ENCODE measurements at places on chromosomes 2 and 18.

DNA sequence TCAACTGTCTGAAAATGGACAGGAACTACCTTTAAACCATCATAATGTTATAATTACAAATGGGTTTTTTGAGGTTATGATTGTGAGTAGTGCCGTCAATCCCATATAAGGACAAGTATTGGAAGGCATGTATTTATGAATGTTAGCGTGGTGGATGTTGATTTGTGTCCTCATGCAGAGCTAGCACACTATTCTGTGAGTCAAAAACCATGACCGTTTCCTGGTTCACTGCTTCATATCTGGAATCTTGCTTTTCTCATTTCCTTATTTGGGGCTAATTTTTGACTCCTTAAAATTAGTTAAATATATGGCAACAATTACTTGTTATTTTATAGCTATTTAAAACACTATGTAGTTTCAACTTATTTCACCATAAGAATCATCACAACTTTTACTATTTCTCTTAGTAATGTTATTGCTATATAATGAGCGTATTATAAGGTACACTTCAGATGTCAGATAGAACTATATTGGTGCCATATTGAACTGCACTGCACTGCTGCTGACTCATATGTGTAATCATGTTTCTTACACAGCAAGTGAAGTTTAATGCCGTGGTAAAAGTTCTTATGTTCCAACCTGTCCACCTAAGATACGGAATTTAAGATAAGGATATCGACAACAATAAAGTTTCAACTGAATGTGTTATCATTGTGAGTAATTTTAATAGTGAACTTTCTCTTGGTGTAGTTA, 192.8 kb downstream of the PTGR3 start:
- no peak for DNase-seq

GRCh38 chr2:6341588-6342129, 524.0 kb downstream of the CMPK2 start:
- DNase-seq, result no peak

DNA sequence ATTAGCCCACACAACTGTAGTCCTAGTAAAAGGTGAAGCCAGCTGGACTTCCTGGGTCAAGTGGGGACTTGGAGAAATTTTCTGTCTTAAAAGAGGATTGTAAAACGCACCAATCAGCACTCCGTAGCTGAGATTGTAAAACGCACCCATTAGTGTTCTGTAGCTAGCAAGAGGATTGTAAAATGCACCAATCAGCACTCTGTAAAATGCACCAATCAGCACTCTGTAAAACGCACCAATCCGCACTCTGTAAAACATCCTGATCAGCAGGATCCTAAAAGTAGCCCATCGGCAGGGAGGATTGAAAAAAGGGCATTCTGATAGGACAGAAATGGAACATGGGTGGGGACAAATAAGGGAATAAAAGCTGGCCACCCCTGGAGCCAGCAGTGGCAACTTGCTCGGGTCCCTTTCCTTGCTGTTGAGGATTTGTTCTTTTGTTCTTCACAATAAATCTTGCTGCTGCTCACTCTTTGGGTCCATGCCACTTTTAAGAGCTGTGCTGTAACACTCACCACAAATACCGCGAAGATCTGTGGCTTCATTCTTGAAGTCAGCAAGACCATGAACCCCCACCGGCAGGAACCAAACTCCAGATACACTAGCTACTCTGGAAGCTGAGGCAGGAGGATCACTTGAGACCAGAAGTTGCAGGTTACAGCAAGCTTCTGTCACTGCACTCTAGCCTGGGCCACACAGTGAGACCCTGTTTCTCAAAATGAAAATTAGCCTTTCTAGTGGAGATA, 102.6 kb downstream of the HS6ST1 start:
- DNase-seq, result no peak

- DNase-seq, result no peak
Measured at GRCh38 chr18:41617647-41618046, 337.4 kb upstream of the PIK3C3 start.

- DNase-seq, result no peak
Measured at GRCh38 chr18:54191352-54191751, 33.1 kb downstream of the MBD2 start.

DNA sequence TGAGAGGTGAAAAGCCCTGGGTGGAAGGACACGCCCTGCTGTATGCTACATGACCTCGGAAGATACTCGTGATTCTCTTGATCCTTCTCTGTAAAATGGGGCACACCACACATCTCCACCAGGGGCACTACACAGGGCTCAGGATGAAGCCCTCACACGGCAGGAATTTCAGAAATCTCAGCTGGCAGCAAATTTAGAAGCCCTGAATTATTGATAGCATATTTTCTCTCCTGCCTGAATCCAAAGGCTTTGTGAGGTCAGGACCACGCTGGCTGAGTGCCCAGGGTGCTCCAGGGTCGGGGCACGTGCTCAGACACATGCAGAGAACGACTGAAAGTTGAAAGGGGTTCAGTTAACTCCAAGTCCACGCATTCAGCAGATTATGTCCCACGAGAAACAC, 42.1 kb upstream of the GALR1 start:
- no peak for DNase-seq

- DNase-seq, result no peak
Measured at GRCh38 chr2:142983174-142983573, 105.7 kb downstream of the KYNU start.

DNA sequence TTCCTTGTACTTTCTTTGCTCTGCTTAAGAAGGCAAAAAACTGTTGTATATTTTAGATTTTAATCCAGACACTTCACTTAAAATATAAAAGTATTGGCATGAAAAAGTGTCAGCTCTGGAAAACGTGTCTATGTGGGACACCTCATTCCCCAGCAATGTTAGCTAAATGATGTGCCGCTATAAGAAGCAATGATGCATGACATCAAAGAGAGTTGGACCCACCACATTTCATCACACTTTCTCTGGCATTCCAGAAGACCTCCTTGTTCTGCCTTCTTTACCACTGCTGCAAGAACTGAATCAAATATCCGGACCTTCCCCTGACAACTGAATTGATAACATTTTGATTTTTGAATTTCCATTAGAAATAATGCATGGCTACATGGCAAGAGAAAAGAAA, 242.4 kb upstream of the TANK start:
- no peak for DNase-seq

DNA sequence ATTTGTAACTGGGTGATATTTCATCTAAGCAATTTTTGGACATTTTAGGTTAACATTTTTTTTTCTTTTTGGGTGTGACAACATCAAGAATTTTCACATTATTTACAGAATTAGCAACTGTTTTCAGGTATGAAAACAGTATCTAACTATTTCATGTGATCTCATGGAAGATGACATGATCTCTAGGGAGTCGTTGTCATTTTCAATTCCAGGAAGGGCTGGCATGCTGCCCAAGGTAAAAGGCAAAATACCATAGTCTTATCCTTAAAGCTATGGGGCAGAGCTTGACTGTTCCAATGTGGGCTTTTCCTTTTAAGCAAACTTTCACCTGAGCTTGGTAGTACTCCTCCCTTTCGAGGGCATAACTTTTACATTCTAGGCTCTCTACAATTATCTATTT, 443.7 kb downstream of the DSEL start:
- no peak for DNase-seq

- DNase-seq, result no peak
Measured at GRCh38 chr2:190050001-190050400, 12.5 kb downstream of the MSTN start.

GRCh38 chr2:70173520-70173919, 17.3 kb downstream of the C2orf42 start:
- DNase-seq, result no peak

GRCh38 chr2:7994397-7994951, 687.4 kb upstream of the ID2 start:
- DNase-seq, result no peak

DNA sequence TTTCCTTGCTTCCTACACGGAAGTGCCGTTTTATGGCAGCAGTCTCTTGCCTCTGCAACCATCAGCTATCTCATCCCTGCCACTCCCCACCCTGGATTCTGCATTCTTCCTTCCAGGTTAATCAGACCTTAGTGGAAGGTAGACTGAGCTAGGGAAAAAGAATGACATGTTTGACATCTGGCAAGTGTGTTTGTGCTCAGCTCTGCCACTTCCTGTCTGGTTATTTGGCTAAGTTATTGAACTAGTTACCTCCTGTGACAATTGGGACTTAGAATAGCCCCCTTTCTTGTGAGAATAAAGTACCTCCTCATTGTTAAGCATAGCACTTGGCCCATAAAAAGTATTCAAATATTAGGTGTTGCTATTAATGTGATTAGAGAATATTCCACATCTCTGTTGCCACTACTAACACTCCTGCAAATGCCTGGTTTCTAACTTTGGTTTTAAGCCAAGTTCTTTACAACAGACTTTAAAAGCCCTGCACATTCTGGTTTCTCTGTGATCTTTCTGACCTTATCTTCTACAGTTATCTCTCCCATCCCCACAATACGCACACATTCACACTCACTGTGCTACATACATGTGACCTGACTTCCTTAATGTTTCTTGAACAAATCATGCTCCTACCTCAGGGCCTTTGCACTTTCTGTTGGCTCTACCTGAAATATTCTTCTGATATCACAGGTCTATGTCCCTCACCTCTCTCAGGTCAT, 10.8 kb upstream of the MAPRE2 start:
- no peak for DNase-seq

GRCh38 chr18:80010551-80010906, 22.2 kb upstream of the TXNL4A start:
- DNase-seq, result no peak
